GM23338 (cell line): ENCODE measurements at places on chromosomes 5 and 9. TPM values are rescaled to one million over a fixed set of nuclear protein-coding genes. Genes with fewer than 3 reads are reported as not detected.

GRCh38 chr5:154237376-154237743 is 46.8 kb downstream of the GALNT10 start:
- DNase-seq: no peak
- no peak overlapping the region for H3K27ac ChIP-seq
- H3K4me3 ChIP-seq: no peak overlapping the region
- no peaks in the 10 kb centered on the region for H3K36me3 ChIP-seq
- H3K27me3 ChIP-seq: no peaks in the 10 kb centered on the region

The FBXW11 gene
- total RNA-seq: 88.0 and 102 TPM in 2 replicates

DNA sequence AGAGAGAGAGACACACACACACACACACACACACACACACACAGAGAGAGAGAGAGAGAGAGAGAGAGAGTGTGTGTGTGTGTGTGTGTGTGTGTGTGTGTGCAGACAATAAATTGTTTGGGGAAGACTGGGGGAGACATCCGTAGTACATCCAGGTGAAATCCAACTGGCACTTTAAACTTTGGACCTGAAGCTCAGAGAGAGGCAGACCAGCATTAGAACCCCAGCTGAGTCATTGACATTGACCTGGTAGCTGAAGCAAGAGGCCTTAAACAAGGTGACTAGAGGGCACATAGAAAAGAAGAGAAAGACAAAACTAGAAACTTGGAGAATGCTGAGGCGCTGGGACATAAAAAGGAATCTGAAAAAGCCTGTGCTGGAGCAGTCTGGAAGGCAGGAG is 251.5 kb downstream of the CRB2 start:
- H3K27me3 ChIP-seq: no peaks in the 10 kb centered on the region
- no peak overlapping the region for H3K27ac ChIP-seq
- no peak for DNase-seq
- no peaks in the 10 kb centered on the region for H3K36me3 ChIP-seq
- no peak overlapping the region for H3K4me3 ChIP-seq

DNA sequence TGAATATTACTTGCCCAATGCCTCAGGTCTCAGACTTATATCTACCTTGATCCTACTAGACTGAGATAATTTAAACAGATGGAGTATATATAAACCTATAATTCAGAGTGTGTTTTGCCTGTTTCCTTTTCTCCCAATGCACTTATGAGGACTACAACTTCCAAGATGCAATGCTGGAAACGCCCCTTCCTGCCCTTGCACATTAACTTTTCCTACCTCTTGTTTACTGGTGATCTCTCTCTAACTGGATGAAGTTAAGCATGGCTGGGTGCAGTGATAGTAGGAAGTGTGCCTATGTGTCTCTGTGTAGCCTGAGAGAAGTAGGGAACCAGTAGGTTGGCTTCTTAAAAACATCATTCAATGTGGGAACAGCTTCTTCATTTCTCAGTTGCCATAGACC is 115.2 kb downstream of the SVEP1 start:
- H3K27ac ChIP-seq: no peak overlapping the region
- no peaks in the 10 kb centered on the region for H3K36me3 ChIP-seq
- peak; percentile 66 for DNase-seq
- H3K4me3 ChIP-seq: no peak overlapping the region
- H3K4me1 ChIP-seq: no peaks in the 10 kb centered on the region

DNA sequence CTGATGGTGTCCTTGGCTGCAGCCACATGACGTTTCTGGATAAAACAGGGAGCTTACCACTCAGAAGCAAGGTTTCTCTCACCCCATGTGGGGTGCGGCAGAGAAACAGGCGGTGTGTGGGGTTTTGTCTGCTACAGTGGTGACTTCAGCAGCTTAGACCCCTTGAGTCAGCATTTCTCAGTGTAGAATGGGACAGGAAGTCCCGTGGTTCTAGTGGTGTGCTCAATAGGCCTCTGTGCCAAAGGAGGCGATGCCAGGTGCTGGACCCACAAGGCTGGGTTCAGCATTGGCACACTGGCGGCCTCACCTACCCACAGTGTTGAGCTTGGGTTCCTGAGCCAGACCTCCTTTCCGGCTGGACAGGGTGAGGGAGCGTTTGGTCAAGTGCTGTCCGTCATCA is 125.2 kb upstream of the SMIM23 start:
- no peak overlapping the region for H3K4me3 ChIP-seq
- H3K27ac ChIP-seq: no peak overlapping the region
- no peaks in the 10 kb centered on the region for H3K4me1 ChIP-seq
- H3K36me3 ChIP-seq: no peaks in the 10 kb centered on the region

DNA sequence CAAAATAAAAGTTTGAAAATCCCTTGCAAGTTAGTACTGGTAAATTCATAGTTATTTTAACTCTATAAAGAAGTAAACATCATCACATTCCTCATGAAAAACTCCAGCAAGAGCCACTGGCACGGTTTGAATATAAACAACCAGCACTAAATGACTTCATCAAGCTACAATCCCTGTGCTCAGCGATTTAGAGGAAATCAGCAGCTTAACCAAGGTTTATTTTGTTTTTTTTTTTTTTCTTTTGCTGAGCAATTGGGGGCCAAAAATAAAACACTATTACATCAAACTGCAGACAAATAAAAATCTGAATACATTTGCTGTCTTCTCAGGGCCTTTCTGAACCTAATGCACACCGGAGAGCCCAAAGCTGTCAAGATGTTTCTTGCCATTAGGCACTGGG is 106.2 kb upstream of the SLC24A2 start:
- no peak for DNase-seq
- H3K4me3 ChIP-seq: no peak overlapping the region
- H3K27me3 ChIP-seq: no peaks in the 10 kb centered on the region
- H3K36me3 ChIP-seq: no peaks in the 10 kb centered on the region
- no peaks in the 10 kb centered on the region for H3K4me1 ChIP-seq

The NSG2 gene
- not detected in 2 replicates for total RNA-seq

The SMIM32 gene
- total RNA-seq: 0.19 and 0.56 TPM in 2 replicates

- DNase-seq: no peak
- H3K27ac ChIP-seq: peak overlapping the region; percentile 96
- no peak overlapping the region for H3K4me3 ChIP-seq
These were observed 104.4 kb downstream of the THBS4 start for GRCh38 chr5:80139466-80139972.

DNA sequence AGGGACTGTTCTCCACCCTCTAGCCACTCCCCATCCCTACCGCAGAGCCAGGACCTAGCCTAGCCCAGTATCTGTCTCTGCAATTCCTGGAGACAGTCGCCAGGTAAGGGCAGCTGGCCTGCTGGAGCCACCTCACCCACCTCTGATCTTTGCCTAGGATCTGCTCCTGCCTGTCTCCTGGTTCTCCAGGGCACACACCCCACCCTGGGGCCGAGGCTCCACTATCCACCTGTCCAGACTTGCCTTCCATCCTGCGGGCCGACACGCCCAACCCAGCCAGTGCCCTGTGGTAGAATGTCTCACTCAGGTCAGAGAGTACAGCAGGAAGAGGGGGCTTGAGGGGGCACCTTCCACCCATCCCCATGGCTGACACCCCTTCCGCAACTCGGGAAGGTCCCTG is 15.7 kb upstream of the AQP7 start:
- no peaks in the 10 kb centered on the region for H3K4me1 ChIP-seq
- H3K36me3 ChIP-seq: no peaks in the 10 kb centered on the region
- no peaks in the 10 kb centered on the region for H3K27me3 ChIP-seq
- H3K4me3 ChIP-seq: no peak overlapping the region
- DNase-seq: no peak

DNA sequence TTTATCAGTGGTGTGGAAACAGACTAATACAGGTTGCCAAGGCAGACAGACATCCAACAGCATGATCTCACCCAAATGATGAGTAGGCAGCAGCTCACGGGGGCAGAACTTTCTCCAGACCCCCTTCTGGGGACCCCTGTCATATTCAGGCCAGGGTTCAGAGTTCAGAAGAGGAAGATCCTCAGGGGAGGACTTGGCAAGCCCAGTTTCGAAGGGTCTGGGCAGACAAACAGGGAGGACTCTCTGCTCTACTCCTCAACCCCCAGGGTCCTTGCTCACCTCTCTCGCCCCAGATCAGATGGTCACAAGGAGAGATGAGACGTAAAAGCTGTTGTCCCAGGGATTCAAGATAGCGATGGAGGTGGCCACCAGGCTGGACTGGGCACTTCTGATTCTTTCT is 215.1 kb upstream of the MVB12B start:
- H3K27ac ChIP-seq: no peak overlapping the region
- no peak for DNase-seq
- no peaks in the 10 kb centered on the region for H3K36me3 ChIP-seq

GRCh38 chr9:14441976-14442651 is 128.2 kb upstream of the NFIB start:
- no peaks in the 10 kb centered on the region for H3K27me3 ChIP-seq
- DNase-seq: peak; percentile 87
- H3K4me3 ChIP-seq: no peak overlapping the region
- no peaks in the 10 kb centered on the region for H3K4me1 ChIP-seq

GRCh38 chr5:157917491-157917890 is 58.5 kb upstream of the CLINT1 start:
- peaks cover 36% of the 10 kb centered on the region for H3K4me1 ChIP-seq
- no peak overlapping the region for H3K27ac ChIP-seq
- no peak overlapping the region for H3K4me3 ChIP-seq
- no peaks in the 10 kb centered on the region for H3K27me3 ChIP-seq

- no peaks in the 10 kb centered on the region for H3K27me3 ChIP-seq
- no peak overlapping the region for H3K27ac ChIP-seq
- peaks cover 12% of the 10 kb centered on the region for H3K4me1 ChIP-seq
- H3K4me3 ChIP-seq: no peak overlapping the region
These were observed 167.6 kb upstream of the WWC1 start for GRCh38 chr5:168123631-168124528.

The NPR2 gene
- 7.6 and 14.4 TPM in 2 replicates for total RNA-seq

The PLGRKT gene
- total RNA-seq: 13.1 and 18.2 TPM in 2 replicates

GRCh38 chr9:76218886-76219445 is 175.3 kb downstream of the RFK start:
- H3K27me3 ChIP-seq: no peaks in the 10 kb centered on the region
- H3K36me3 ChIP-seq: no peaks in the 10 kb centered on the region
- DNase-seq: peak; percentile 8
- H3K4me3 ChIP-seq: no peak overlapping the region

The ADAMTS13 gene
- total RNA-seq: 3.1 and 6.0 TPM in 2 replicates

The PCDHGB5 gene
- 15.7 and 18.5 TPM in 2 replicates for total RNA-seq

DNA sequence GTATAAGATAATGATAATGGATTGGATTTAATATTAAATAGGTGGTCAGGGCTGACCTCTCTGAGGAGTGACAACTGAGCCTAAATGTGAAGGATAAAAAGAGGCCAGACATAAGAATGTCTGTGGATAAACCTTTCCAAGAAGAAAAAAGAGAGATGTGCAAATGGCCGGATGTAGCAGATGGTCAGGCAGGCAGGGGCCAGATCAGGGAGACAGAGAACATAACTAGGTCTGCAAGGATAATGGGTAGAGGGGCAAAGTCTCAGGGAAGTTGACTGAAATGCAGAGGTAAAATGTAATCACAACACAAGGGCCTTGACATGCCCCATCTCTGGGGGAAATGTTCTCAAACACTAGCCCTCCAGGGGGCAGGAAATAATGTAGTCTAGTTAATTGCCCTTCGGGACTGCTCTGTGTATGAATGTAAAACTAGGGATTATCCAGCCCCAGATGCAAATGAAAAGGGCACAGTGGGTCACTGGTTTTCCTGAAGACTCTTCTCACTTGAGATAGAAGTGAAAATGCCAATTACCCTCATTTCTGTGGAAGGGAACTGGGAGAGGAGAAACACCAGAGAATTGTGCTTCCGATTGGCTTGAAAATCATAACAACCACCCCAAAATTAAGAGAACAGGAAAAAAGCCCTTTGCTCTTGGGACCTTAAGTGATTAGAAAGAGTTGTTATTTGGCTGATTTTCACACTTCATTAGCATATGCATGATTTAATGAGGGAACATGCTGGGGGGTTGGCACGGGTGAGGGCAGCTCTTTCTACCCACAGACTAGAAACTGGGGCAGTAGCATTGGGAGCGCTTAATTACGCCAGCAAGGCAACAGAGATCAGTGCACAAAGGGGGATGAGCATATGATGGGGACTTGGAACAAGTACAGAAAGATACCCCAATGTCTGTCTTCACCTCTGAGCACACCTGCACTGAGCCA is 88.6 kb downstream of the PPP2R2B start:
- H3K27me3 ChIP-seq: no peaks in the 10 kb centered on the region
- H3K4me1 ChIP-seq: peaks cover 40% of the 10 kb centered on the region
- H3K4me3 ChIP-seq: peak overlapping the region; percentile 7; the same call in 1 of the 2 replicates
- H3K27ac ChIP-seq: peak overlapping the region; percentile 90

GRCh38 chr5:167263185-167263584 is 1028.3 kb upstream of the WWC1 start:
- H3K4me3 ChIP-seq: no peak overlapping the region
- no peak overlapping the region for H3K27ac ChIP-seq
- H3K27me3 ChIP-seq: no peaks in the 10 kb centered on the region
- H3K4me1 ChIP-seq: peaks cover 1% of the 10 kb centered on the region; the same call in 1 of the 2 replicates
- H3K36me3 ChIP-seq: no peaks in the 10 kb centered on the region
- no peak for DNase-seq

GRCh38 chr9:125549039-125549438 is 158.0 kb downstream of the MAPKAP1 start:
- 0 out of 2 replicates have a peak, but pooled peaks cover 7% of the 10 kb centered on the region for H3K4me1 ChIP-seq
- DNase-seq: no peak
- no peak overlapping the region for H3K27ac ChIP-seq
- no peak overlapping the region for H3K4me3 ChIP-seq
- H3K27me3 ChIP-seq: no peaks in the 10 kb centered on the region
- no peaks in the 10 kb centered on the region for H3K36me3 ChIP-seq

GRCh38 chr5:72845889-72846288 is 29.4 kb downstream of the TNPO1 start:
- no peak overlapping the region for H3K4me3 ChIP-seq
- H3K36me3 ChIP-seq: no peaks in the 10 kb centered on the region
- H3K27ac ChIP-seq: no peak overlapping the region
- DNase-seq: no peak

GRCh38 chr5:55406292-55406691 is 98.5 kb downstream of the MTREX start:
- DNase-seq: peak; percentile 11
- H3K4me3 ChIP-seq: no peak overlapping the region
- peaks cover 11% of the 10 kb centered on the region for H3K36me3 ChIP-seq
- no peaks in the 10 kb centered on the region for H3K27me3 ChIP-seq
- no peaks in the 10 kb centered on the region for H3K4me1 ChIP-seq
- no peak overlapping the region for H3K27ac ChIP-seq
